Substantia nigra (tissue), 51 donors: ENCODE measurements at places on chromosomes 11 and 22.
A peak's percentile ranks its signal among the peaks of the same experiment; 100 is the strongest.

GRCh38 chr22:39486951-39487825, 14.9 kb upstream of the MIEF1 start:
- no peak for DNase-seq

DNA sequence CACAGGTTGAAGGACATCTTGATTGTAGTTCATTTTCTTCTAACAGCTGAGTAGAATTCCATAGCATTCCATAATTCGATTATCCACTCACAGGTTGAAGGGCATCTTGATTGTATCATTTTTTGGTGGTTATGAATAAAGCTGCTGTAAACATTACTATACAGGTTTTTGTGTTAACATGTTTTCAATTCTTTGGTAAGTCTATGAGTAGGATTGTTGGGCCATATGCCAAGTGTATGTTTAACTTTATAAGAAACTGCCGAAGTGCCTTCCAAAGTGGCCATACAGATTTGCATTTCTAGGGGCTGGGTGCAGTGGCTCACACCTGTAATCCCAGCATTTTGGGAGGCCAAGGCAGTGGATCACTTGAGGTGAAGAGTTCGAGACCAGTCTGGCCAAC, 44.6 kb downstream of the ANKRD42 start:
- no peak for DNase-seq

DNA sequence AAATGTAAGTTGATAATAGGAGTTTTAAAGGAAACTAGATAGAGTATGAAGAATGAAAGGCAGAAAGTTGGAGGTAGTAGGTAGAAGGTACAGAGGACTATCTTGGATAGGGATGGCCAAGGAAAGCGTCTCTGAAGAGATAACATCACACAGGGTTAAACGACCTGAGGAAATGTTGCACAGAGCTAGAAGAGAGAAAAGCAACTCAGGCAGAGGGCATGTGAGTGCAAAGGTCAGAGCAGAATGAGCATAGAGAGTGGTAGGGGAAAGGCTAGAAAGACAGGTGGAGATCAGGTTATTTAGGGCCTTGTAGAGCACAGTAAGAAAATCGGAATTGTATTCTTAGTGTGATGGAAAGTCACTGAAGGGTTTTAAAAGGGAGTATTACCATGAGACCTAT, 232.0 kb downstream of the SOX6 start:
- no peak for DNase-seq

- DNase-seq, result no peak
Observed at GRCh38 chr11:69452206-69452987, 29.1 kb upstream of the LINC01488 start.

GRCh38 chr11:74684661-74685060, 46.6 kb downstream of the CHRDL2 start:
- DNase-seq, result no peak

DNA sequence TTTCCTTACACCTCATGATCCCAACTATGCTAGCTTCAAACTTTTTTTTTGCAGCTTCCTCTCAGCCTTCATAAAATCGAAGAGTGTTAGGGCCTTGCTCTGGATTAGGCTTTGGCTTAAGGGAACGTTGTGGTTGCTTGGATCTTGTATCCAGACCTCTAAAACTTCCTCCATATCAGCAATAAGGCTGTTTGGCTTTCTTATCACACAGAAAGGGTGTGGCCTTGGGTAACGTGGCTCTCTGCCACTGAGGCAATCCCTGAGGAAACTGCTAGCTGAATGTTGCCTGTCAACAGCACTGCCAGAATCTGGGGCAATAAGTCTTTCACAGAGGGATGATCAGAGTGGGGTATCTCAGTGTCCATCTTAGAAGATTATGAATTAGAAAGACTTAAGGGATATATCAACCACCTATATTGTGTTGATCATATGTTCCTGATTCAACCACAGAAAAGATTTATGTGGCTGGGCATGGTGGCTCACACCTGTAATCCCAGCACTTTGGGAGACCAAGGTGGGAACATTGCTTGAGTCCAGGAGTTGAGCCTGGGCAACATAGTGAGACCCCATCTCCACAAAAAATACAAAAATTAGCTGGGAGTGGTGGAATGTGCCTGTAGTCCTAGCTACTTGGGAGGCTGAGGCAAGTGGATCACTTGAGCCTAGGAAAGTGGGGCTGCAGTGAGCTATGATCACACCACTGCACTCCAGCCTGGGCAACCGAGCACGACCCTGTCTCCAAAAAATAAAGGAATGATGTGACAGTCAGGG, 12.5 kb upstream of the CUL5 start:
- DNase-seq, result no peak

GRCh38 chr11:121762820-121763219, 310.1 kb upstream of the SORL1-AS1 start:
- no peak for DNase-seq

DNA sequence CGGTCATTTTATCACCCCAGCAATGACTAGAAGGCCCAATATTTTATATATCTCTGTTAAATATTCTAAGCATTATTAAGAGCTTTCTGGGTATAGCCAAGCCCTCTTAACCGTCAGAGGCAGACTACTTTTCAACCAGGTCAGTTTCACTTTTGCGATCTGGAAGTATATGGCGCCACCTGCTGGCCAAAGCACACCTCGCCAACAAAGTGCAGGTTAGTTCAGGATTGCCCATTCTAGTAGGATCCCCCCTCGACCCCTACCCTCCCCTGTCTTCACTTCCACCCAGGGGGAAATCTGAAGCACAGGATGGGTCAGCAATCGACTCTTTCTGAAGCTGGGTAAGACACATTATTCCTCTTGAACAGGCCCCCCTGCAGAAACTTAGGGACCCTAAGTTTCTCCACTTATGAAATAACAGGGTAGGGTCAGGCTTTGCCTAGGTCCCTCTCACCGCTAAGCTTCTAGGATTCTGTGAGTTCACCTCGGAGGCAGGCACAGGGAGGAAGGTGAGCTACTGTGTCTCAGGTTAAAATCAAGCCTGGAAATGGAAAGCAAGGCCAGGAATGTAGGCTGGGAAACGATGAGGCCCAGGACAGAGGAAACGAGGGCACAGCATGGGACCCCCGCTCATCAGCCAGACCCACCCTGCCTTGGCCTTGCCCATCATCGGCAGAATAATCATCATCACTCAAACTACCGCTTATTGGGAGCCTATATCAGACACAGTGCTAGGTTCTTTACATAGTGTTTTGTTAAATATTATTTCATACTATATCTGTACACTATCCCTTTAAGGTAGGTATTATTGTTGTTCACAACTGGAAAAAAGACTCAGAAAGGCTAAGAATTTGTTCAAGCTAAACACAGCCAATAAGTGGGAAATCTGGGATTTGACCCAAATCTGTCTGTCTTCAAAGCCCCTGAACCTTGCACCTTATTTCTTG, 35.6 kb downstream of the KCNJ1 start:
- peak; percentile 35 for DNase-seq

GRCh38 chr22:38710866-38711265, 5.1 kb downstream of the GTPBP1 start:
- DNase-seq, result no peak

DNA sequence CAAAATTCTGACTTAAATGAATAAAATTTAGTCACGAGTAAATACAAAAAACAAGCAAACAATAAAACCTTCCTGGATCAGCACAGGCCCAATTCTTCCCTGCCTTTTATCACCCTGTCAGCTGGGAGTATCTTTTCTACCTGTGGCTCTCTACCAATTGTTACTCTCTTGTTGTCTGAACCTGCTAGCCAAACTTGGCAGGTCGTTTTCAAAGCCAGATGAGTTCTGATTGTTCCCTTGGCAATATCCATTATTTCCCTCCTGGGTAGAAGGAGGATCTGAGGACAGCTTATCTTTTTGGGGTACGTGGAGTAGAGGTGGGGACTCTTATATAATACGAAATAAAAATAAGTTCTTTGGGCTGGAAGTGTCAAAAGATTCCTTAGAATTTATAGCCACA, 40.2 kb downstream of the SNX19 start:
- DNase-seq, result no peak

GRCh38 chr22:19611590-19611989, 87.4 kb upstream of the CLDN5 start:
- DNase-seq, result no peak

- DNase-seq, result no peak
Observed at GRCh38 chr11:73198677-73199076, 19.4 kb upstream of the P2RY2 start.

DNA sequence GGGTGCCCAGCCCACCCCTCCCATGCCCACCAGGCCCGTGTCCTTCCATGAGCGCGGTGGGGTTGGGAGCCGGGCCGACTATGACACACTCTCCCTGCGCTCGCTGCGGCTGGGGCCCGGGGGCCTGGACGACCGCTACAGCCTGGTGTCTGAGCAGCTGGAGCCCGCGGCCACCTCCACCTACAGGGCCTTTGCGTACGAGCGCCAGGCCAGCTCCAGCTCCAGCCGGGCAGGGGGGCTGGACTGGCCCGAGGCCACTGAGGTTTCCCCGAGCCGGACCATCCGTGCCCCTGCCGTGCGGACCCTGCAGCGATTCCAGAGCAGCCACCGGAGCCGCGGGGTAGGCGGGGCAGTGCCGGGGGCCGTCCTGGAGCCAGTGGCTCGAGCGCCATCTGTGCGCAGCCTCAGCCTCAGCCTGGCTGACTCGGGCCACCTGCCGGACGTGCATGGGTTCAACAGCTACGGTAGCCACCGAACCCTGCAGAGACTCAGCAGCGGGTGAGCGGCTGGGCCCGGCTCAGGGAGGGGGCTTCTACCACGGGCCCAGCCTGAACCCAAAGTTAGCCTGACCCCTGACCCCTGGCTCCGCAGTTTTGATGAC, 3.0 kb downstream of the PKP3 start:
- DNase-seq, result no peak

DNA sequence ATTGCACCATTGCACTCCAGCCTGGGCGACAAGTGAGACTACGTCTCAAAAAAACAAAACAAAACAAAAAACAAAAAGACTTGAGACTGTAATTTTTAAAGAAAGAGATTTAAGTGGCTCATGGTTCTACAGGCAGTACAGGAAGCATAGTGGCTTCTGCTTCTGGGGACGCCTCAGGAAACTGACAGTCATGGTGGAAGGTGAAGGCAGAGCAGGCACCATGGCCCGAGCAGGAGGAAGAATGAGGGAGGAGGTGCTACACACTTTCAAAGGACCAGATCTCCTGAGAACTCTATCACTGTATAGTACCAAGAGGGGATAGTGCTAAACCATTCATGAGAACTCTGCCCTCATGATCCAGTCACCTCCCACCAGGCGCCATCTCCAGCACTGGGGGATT, 52.0 kb downstream of the CBL start:
- DNase-seq, result no peak

DNA sequence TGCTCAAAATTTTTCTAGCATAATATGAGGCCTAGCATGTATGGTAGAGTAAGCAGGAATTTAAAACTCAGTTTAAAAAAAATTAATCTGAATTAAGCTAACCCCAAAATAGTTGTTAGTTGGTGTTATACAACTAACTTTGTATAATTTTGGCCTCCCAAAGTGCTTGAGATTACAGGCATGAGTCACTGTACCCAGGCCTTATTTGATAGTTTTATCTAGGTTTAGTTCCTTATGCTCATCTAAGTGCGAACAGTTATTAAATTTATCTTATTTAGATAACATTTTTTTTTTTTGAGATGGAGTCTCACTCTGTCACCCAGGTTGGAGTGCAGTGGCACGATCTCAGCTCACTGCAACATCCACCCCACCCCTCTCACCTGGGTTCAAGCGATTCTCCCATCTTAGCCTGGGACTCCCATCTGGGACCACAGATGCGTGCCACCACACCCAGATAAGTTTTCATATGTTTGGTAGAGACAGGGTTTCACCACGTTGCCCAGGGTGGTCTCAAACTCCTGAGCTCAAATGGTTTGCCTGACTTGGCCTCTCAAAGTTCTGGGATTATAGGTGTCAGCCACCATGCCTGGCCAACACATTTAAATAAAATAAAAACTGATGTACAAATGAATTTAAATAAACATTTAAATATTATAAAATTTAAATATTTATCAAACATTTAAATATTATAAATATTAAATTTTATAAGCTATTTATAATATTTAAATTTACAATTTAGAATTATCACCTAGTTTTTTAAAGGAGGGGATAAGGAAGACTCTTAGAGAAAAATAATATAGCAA, 7.5 kb downstream of the IL18 start:
- DNase-seq, result no peak
